ENCODE measurements at places on chromosomes 16 and 17.

DNA sequence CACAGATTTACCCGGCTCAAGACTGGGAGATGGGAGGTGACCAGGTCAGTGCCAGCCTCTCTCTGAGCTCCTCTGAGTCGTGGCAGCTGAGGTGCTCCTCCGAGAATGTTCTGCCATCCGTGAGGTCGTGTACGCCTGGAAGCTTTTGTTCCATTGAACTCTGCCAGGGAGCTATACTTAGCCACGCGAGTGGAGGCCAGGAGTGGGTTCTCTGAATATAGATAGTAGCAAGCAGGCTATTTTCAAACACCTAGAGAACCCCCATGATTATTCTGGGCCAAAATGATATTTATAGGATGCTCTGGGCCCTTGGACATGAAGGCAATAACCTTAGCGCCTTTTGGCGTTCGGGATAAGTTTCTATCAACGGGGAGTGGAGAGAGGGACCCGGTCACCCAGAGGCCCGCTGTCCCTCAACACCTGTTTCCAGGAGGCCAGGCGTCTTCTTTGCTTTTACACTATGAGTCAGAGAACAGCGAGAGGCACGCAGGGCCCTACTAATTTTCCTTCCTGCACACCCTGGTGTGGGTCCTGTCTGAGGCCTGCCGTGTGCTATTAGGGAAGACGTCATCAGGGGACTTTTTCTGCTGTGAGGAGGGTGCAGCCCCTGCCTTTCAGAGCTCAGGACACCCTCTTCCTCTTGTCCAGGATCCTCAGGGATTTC lies 11.0 kb upstream of the MVD start:
- no peak for DNase-seq

DNA sequence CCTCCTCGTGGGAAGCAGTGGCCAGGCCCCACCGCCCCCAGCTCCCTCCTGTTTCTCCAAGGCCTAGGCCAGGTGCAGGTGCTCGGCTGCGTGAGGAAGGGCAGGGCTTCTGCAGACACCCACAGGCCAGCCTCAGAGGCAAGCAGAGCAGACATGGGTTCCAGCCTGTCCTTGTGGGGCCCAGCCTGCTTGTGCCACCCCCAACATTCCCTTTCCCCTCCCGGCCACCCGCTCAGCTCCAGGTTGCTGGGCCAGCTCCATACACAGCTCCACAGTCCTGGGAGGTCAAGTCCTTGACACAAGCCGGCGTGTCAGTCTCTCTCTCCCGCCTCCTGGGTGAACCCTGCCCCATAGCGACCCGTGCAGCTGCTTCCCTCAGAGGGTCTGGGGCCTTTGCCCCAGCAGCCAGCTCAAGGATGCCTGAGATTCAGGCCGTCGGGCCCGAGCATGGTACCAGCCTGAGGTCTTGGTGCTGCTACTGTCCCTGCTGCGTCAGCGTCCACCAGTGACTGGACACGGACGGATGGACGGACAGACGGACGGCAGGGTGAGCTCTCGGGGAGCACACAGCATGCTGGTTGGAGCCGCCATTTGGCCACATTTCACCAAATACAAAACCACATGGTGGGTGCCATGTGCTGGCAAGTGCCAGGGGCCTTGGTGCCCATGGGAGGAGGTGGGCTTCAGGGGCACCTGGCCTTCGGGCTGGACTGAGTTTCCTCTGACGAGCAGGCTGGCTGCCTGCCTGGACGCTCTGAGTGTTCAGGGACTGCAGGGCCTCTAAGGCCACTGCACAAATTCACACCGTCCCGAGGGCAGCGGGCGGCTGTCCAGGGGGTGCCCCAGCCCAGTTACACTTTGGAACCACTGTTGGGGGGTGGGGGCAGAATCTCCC lies 8.0 kb downstream of the SECTM1 start:
- no peak for DNase-seq

GRCh38 chr17:63275318-63275970 lies 170.7 kb downstream of the CYB561 start:
- DNase-seq = no peak

DNA sequence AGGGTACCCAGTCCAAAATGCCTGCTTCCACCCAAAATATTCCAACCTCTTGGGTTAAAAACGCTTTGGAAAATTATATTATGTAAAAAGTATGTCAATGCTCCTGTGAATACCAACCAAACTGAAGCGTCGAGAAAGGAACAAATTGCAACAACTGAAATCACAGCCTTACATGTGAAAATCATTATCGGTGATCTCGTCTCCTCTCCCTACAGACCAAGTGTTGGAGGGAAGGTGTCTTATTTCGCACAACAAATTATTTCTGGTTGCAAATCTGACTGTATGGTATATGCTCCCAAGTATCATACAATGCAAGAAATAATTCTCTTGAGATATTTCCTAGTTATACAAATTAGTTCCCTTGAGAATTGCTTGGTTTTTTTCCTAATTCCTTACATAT lies 89.3 kb upstream of the CDYL2 start:
- no peak for DNase-seq

DNA sequence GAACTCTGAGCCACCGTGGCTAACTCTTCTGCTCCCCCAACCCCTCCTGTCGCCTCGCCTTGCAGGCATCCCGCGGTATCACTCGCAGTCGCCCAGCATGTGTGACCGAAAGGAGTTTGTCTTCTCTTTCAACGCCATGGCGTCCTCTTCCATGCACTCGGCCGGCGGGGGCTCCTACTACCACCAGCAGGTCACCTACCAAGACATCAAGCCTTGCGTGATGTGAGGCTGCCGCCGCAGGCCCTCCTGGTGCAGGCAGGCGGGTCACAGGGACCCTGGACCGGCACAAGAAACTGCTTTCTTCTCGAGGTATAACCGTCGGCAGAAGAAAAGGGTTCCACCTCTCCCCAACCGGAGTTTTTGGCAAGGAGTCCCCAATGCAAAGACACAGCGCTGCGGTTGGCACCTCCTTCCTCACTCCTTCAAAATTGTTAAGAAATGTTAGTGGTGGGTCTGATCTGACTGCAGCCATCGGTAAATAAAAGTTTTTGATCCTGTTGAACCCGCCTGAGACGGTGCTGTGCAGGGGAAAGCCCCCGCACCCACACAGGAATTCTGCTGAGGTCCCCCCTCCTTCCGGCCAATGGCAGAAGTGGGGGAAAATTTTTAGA lies 2.6 kb downstream of the FOXF1 start:
- DNase-seq = no peak

GRCh38 chr16:2082983-2083364 lies 35.2 kb downstream of the TSC2 start:
- no peak for DNase-seq

DNA sequence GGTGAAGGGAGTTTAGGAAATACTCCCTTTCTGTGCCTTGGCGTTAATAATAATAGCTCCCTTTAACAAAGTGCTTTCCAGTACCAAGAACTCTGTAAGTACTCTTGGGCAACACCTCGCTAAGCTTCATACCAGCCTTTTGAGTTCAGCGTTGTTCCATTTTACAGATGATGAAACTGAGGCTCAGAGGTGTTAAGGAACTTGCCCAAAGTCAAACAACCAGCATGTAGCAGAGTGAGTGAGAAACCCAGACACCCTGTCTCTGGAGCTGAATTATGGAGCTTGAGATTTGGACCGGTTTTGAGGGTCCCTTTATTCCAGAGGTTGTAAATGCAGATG lies 607 bp downstream of the KATNIP start:
- DNase-seq = no peak

DNA sequence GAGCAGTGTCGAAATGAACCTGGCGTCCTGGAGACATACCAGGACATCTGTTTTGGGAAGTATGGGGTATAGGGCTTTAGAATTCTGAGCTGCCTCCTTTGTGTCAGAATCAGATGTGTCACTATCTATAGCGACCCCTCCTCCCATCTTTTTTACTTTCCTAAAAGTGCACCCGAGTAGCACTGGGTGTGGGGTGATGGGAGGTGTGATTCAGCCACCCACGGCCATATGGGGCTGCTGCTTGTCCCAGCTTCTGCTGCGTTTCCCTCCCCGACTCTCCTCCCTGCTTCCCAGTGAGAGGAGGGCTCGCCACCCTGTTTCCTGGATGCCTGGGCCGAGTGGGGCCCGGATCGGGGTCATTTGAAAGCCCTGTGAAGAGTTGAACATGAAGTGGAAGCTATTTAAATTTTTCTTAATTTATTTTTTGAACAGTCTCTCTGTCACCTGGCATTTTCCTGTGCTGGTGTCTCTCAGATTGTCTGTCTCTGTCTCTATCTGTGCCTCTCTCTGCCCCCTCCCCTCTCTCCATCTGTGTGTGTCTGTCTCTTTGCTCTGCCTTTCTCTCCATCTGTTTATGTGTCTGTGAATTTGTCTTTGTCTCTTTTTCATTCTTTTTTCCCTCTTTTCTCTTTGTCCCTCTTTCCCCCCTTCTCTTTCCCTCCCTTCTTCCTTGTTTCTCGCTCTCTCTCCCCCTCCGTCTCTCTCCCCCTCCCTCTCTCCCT lies 638.8 kb upstream of the EEF2KMT start:
- no peak for DNase-seq

DNA sequence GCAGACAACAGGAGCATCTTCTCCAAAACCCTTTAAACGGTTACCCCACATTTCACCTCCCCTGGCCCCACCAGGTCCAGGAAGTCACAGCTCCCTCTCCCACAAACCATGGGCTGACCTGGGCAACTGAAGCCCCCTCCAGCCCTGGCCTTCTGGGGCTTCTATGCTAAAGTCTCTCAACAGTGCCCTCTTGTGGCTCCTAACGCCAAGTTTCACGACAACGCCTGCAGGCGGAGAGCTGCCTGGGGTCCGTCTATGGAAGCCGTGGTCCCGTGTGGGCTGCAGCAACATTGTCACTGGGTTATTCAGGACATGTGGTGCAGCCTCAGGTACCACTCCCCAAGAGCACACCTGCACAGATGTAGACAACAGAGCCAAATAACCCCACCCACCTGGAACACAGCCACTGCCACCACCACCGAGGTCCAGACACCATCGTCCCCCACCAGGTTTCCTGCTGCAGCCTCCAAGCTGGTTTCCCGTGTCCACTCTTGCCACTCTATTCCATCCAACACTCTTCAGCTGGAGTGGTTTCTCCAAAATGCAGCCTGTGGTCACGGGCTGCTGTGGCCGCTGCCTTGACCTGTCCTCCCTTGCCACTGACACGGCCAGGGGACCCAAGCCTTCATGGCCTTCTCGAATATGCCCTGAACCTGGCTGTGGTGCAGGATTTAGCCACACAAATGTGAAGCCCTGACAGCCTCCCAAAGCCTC lies 19.1 kb downstream of the C16orf95 start:
- DNase-seq = no peak

DNA sequence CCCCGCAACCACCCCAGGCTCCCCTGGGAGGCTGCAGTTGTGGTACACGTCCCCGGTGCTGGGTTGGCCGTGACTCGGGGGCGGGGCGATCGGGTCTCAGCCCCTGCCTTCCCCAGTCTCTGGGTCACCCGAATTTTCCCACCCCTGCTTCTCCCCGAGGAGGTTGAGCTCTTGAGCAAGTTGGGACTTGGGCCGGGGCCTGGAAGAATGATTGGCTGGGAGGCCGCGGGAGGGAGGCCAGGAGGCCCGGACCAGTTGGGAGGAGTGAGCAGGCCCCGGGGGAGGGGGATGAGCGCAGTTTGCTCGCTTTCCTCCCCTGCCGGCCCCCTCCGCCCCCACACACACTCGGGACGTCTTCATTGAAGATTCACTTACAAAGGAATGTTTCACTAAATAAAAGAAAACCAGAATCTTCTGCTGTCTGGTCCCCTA lies 4.5 kb upstream of the HEXIM1 start:
- no peak for DNase-seq

DNA sequence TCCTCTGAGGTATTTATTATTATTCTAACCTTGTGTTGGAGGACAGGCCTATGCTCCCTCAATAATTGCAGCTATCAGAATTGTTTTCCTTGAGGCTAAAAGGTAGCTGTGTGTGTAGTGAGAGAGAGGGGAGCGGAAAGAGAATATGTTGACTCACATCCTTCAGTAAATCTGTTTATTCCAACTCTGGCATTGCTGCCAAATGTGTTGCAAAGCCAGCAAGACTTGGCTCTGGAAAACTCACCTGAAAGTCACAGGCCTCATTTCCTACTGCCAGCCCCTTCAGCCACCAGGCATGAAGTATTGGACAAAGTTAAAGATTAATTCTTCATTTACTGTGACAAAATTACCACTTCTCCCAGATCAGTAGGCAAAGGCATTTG lies 9.6 kb downstream of the CA10 start:
- DNase-seq = no peak

DNA sequence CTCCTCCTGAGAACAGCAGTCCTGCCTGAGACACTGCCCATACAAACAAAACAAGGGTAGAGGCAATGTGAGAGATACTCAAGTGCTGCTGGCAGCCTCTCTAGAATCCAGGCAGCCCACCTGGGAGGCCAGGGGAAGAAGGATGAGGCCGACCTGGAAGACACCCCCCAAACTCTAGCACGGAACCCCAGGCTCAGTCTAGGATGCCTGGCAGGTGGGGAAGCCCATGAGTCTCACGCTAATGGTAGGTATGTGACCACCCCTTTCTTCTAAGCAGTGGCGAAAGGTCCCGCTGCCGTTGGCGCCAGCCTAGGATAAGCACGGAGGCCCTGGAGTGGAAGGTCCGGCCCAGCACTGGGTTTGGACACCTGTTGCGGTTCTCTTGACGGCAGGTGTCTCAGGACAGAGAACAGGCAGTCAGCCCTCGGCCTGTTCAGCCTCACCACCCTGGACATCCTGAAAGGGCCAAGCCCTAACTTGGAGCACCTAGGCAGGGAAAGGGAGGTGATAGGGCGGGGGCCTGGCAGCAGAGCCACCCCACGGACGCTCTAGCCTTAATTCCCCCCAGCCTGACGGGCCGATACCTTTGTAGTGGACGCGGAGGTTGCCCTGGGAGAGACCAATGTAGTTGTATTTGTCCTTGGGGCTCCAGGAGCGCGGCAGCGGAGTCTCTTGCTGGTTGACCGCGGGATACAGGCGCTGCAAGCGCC lies 487 bp downstream of the RANBP10 start:
- no peak for DNase-seq

GRCh38 chr17:2030779-2031163 lies 818 bp downstream of the DPH1 start:
- no peak for DNase-seq

GRCh38 chr17:2282297-2282873 lies 21.2 kb downstream of the SMG6 start:
- peak; percentile 12 for DNase-seq

- DNase-seq = no peak
Measured at GRCh38 chr17:44646280-44646679, 10.0 kb upstream of the MEIOC start.

DNA sequence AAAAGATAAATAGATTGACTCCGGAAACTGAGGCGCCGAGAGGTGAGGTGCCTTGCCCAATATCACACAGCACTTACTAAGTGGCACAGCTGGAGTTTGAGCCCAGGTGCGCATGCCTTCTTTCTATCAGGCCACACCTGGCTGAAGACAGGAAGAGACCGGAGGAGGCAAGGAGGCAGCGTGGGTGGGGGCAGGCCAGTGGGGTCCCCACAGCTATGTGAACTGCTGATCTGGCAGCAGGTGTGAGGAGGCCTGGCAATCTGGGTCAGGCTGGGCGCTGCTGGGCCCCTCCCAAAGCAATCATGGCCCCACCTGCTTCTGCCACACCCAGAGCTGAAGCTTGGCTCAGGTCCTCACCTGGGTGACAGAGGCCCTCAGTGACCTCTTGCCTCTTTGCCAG lies 1.9 kb upstream of the GDPD3 start:
- DNase-seq = no peak

GRCh38 chr16:53680756-53681155 lies 22.9 kb downstream of the RPGRIP1L start:
- DNase-seq = no peak

Data from NCI-H1105 (cell line).